Glutamatergic neuron (in vitro differentiated cells): ENCODE measurements at places on chromosomes 2 and 18. TPM values are rescaled to one million over a fixed set of nuclear protein-coding genes. Genes with fewer than 3 reads are reported as not detected.

The LIMS2 gene
- 0.29 TPM for total RNA-seq

The NOL4 gene
- 8.6 TPM for total RNA-seq

The PPP4R1 gene
- total RNA-seq, result 136 TPM

The IL1RN gene
- not detected for total RNA-seq

GRCh38 chr2:231152800-231153557, 28.1 kb upstream of the HTR2B start:
- H3K27ac ChIP-seq, result no peak overlapping the region
- no peaks in the 10 kb centered on the region for H3K36me3 ChIP-seq
- no peaks in the 10 kb centered on the region for H3K27me3 ChIP-seq
- no peak for DNase-seq
- no peak overlapping the region for H3K4me3 ChIP-seq

- no peak overlapping the region for H3K4me3 ChIP-seq
- no peaks in the 10 kb centered on the region for H3K36me3 ChIP-seq
- H3K27me3 ChIP-seq, result peaks cover 10% of the 10 kb centered on the region
- DNase-seq, result no peak
- H3K4me1 ChIP-seq, result peaks cover 15% of the 10 kb centered on the region
Measured at GRCh38 chr18:12373116-12373770, 3.8 kb downstream of the AFG3L2 start.

DNA sequence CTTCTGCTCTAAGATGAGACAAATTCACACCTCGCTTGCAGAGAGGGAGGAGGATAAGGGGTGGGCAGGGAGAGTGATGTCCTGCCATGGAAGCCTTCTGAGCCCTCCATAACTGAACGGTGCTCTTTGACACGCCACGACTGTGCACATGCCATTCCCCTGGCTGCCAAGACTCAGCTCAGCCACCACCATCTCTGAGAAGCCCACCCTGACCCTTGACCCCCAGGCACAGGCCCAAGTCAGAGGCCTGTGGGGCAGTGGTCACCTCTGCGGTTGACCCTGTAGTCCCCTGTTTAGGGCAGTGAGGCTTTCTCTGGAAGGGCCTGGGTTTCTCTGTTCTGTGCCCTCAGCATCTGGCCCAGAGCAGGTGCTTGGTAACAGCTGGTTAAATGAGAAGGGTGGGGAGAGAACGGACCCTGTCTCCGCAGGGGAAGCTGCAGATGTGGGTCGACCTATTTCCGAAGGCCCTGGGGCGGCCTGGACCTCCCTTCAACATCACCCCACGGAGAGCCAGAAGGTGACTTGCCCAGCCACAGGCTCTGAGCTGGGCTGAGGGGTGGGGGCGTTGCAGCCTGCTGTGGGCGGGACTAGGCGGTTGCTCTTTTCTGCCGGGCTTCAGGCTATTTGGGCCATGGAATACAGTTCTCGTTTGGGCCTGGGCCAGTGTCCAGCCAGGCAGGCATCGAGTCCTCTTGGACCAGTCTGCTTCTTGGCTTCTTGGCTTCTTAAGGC, 215.1 kb downstream of the DYSF start:
- no peaks in the 10 kb centered on the region for H3K36me3 ChIP-seq
- no peak for DNase-seq
- peaks cover 2% of the 10 kb centered on the region for H3K4me1 ChIP-seq
- H3K27me3 ChIP-seq, result peaks cover 4% of the 10 kb centered on the region
- H3K27ac ChIP-seq, result no peak overlapping the region

DNA sequence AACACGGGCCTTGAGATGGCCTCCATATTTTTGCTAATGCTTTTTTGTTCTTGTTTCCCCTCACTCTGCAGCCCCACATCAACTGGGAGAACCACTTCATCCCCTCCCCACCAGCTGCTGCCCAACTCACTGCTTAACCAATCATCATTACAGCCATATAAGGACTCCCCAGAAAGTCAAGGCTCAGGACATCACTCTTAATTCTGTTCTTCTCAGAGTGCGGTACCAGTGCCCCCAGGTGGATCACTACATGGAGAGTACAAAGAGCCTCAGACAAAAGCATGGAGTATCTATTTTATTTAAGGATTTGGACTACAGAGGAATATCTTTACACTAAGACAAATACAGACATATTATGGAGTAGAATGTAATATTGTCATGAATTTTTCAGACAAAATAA, 340.6 kb downstream of the PAX3 start:
- H3K27me3 ChIP-seq, result no peaks in the 10 kb centered on the region
- DNase-seq, result no peak
- no peak overlapping the region for H3K4me3 ChIP-seq
- peaks cover 5% of the 10 kb centered on the region for H3K4me1 ChIP-seq
- H3K27ac ChIP-seq, result peak overlapping the region; percentile 69
- no peaks in the 10 kb centered on the region for H3K36me3 ChIP-seq

DNA sequence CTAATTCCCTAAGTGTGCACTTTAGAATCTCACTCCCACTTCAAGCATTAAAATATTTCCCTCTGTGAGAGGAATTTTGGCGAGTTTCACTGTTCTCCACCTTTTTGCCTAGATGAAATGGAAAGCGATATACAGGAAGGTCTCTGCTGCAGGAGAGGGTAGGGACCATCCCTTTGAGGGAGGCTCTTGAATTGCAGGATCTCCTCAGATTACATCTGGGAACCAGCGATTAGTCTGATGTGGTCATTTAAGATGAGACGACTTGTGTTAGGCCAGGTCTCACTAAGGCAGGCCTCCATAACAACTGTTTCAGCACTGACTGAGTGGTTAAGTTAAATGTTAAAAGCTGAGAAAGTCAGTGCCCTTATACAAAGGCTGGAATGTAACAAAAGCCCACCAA, 74.6 kb downstream of the ARL6IP6 start:
- H3K4me3 ChIP-seq, result no peak overlapping the region
- H3K4me1 ChIP-seq, result no peaks in the 10 kb centered on the region
- no peak overlapping the region for H3K27ac ChIP-seq
- H3K27me3 ChIP-seq, result no peaks in the 10 kb centered on the region
- no peaks in the 10 kb centered on the region for H3K36me3 ChIP-seq

DNA sequence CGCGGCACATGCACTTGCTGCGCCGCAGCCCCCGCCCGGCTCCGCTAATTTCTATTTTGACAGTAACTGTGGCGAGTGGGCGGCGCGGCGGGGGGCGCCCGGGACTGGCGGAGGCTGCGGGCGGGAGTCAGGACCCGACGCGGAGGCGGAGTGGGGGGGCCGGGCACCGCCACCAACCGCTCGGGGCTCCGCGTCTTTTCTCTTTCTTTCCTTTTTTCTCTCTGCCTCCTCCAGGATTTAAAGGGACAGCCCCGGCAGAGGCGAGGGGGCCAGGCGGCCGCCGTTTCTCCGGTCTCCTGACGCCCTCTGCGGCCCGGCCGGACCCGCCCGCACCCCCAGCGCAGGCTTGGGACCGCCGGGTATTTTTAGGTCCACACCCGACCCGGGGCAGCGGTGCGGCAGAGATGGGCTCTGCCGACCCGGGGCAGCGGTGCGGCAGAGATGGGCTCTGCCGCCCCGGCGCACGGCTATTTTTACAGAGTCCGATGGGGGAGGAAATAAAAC, 460 bp upstream of the ZBTB7C start:
- H3K4me1 ChIP-seq, result peaks cover 24% of the 10 kb centered on the region
- peaks cover 16% of the 10 kb centered on the region for H3K27me3 ChIP-seq
- H3K4me3 ChIP-seq, result peak overlapping the region; percentile 75
- H3K27ac ChIP-seq, result no peak overlapping the region

GRCh38 chr2:221802089-221802488, 230.0 kb upstream of the EPHA4 start:
- no peaks in the 10 kb centered on the region for H3K36me3 ChIP-seq
- DNase-seq, result no peak
- no peak overlapping the region for H3K27ac ChIP-seq

DNA sequence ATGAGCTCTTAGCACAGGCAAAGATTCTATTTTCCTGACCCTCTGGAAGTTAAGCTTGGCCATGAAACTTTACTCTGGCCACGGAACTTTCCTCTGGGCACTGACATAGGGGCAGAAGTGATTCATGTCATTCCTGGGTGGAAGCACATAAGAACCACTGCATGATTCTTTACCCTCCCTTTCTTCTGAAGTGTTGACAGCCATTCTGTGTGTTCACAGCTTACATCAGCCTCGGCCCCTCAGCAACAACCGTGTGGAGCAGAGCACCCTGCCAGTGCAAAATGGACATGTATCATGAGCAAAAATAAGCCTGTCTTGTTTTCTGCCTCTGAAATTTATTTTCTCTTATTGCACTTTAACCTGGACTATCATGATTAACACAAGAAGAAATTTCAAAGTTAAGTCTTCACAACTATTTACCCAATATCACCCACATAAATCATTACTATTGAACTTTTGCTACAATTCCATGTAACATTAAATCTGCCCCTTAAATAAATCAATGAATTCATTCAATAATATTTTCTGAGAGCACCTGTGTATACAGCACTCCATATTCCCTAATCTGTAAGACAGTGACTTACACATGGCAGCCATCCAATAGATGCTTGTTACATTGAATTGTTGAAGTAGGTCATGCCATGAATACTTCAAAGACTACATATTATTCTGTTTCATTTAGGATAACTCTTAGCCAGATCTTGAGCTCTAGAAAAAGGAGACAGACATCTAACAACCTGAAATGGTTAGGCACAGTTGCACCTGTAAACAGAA, 531.9 kb downstream of the IRS1 start:
- no peak for DNase-seq
- no peaks in the 10 kb centered on the region for H3K27me3 ChIP-seq
- H3K4me3 ChIP-seq, result no peak overlapping the region

DNA sequence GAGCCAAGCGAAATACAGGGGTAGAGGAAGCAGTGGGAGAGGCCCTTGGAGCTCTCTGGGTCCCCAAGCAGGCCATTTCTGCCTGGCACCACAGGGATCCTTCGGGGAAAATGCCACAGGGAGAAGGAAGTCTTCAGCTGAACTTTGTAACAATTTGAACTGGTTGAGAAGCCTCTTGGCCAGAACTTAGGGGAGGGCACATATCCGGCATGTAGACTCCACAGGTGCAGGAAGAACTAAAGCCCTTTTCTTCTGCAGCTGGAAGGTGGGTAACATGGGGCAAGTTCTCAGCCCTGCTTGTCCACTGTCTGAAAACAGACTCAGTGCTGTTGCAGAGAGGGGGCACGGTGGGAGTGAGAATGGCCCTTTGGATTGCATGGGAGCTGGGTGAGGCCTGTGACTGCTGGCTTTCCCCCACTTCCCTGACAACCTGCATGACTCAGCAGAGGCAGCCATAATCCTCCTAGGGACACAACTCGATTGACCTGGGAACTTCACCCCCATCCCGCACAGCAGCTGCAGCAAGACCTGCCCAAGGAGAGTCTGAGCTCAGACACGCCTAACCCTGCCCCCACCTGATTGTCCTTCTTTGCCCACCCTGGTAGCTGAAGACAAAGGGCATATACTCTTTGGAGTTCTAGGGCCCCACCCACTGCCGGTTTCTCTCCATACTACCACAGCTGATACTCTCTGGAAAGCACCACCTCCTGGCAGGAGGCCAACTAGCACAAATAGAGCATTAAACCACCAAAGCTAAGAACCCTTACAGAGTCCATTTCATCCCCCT, 101.6 kb upstream of the FAM136A start:
- no peak overlapping the region for H3K27ac ChIP-seq
- peaks cover 2% of the 10 kb centered on the region for H3K36me3 ChIP-seq
- DNase-seq, result no peak
- peaks cover 4% of the 10 kb centered on the region for H3K27me3 ChIP-seq
- H3K4me3 ChIP-seq, result no peak overlapping the region
- H3K4me1 ChIP-seq, result no peaks in the 10 kb centered on the region

GRCh38 chr2:208638059-208638458, 231.5 kb downstream of the PTH2R start:
- DNase-seq, result no peak
- H3K36me3 ChIP-seq, result no peaks in the 10 kb centered on the region
- no peak overlapping the region for H3K27ac ChIP-seq

GRCh38 chr2:206323486-206323885, 49.0 kb downstream of the ZDBF2 start:
- no peak overlapping the region for H3K27ac ChIP-seq
- H3K36me3 ChIP-seq, result peaks cover 12% of the 10 kb centered on the region
- H3K4me1 ChIP-seq, result no peaks in the 10 kb centered on the region
- H3K27me3 ChIP-seq, result peaks cover 2% of the 10 kb centered on the region
- H3K4me3 ChIP-seq, result no peak overlapping the region
